NCI-H1092 (cell line): ENCODE measurements at places on chromosomes 3 and 15.

GRCh38 chr15:86199467-86200145 lies 119.9 kb downstream of the AGBL1 start:
- no peak for DNase-seq

DNA sequence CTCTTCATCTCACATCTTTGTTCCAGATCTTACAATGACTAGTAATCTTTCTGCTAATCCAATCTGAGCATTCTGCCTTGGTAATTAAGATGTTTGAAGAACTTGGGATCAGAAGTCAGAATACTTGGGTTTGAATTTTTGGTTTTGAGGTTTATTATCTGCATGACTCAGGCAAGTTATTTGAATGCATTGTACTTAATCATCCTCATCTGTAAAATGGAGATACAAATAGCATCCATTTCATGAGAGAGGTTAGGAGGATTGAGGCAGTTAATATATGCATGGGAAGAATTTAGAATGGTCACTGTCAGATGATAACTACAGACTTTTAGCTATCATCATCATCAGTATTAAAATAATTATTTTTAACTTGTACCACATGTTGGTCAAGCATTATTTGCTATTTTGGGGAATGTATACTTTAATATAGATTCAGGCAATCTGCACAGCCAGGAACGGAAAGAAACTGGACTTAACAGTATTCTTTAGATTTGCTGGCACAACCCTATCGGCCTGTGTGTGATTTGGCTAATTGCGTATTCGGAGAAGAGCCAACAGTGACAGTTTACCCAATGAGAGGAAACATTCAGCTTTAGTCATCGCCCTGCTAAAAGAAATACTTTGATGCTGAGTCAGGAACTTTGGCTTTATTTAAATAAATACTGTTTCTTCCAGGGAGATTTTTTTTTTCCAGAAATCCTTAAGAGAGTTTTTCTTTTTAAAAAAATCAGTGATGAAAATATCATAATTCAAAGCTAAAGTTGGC lies 600.0 kb downstream of the ROBO1 start:
- no peak for DNase-seq

- no peak for DNase-seq
These were observed 9.1 kb downstream of the LINS1 start for GRCh38 chr15:100592898-100593297.

DNA sequence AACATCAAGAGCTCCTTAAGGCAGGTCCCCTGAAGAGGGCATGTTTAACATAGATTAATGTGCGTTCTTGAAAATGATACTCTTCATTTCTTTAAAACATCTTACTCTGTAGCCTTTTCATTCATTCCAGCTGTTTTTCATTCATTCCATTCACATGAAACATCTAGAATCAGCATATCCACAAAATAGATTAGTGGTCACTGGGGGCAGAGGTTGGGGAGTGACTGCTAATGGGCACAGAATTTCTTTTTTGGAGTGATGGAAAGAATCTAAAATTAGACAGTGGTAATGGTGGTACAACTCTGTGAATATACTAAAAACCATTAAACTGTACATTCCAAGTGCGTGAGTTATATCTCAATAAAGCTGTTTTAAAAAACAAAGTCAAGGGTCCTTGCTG lies 15.4 kb upstream of the CXCR6 start:
- DNase-seq: no peak

DNA sequence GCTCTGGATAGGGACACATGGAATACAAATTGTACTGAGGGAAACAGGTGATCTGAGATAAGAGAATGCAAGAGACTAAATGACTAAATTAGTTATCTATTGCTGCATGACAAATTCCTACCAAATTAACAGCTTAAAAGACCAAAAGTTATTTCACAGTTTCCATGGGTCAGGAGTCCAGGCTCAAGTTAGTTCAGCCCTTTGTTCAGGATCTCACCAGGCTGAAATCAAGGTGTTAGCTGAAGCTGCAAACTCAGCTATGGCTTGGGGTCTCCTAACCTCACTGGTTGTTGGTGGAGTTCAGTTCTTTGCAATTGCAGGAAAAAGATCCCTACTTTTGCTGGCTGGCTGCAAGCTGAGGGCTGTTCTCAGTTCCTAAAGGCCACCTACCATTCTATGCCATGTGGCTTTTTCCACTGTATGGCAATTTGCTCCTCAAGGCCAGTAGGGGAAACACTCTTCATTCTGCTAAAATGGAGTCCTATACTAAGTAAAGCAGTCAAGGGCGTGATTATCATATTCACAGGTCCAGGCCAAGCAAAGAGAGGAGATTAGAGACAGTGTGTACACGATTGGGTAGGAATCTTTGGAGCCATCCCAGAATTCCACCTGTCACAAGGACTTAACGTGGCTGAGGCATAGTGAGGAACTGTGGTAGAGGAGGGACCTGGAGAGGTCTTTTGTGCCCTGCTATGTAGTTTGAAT lies 53.7 kb downstream of the THRB start:
- DNase-seq: no peak

DNA sequence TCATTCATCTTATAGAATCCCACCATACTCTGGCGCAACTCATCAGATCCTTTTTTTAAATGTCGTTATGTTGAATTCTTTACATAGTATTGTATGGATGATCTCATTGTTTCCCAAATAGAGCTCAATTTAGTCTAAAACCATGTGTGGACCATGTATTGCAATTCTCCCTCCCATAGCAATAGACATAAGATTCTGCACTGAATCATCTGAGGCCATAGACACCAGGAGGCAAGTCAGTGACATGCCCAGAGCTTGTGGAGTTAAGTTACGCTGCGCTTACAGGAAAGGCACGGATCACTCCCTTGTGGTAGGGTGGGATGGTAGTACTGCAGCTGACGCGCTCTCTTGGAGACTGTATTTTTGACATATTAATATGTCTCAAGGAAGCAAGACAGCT lies 211.0 kb downstream of the GABRB3 start:
- DNase-seq: no peak

DNA sequence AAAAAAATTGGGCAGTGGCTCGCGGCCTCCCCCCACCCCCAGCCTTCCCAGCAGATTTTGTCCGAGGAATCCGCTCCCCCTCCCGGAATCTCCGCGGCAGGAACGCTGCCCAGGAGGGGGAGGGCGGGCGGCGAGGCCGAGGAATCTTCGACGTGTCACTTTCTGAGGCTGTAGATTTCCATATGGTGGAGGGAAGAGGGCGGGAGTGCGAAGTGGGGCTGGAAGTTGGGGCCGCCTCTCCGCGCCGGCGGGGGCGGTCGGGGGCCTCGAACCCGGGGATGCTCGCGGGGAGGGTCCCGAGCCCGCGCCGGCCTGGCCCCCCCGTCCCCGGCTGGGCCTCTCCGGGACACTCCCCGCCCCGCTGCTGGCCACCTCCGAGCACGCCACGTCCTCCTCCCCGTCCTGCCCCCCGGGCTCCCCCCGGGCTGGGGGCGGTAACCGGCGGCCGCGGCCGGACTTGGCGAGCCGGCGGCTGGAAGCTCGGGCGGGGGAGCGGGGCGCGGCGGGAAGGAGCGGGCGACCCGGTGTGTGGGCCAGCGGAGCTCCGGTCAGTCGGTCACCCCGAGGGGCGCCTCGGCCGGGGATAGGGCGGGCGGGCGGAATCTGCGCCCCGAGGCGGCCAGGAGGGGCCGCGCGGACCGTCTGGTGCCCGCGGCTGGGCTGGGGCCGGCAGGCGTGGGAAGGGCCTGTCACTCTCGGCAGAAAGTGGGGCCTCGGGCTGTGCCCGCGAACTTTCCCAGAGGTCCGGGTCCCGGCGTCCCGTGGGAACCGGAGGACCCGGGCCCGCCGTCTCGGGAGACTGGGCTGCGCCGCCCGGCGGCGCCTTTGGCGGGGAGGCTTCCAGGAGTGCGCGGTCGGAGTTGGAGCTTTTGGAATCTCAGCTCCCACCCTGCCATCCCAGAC lies 951 bp downstream of the FNDC3B start:
- peak; percentile 7 for DNase-seq
